ENCODE measurements at places on chromosomes 3 and 15.

GRCh38 chr3:53996141-53996874 is 104.6 kb upstream of the SELENOK start:
- DNase-seq: no peak

DNA sequence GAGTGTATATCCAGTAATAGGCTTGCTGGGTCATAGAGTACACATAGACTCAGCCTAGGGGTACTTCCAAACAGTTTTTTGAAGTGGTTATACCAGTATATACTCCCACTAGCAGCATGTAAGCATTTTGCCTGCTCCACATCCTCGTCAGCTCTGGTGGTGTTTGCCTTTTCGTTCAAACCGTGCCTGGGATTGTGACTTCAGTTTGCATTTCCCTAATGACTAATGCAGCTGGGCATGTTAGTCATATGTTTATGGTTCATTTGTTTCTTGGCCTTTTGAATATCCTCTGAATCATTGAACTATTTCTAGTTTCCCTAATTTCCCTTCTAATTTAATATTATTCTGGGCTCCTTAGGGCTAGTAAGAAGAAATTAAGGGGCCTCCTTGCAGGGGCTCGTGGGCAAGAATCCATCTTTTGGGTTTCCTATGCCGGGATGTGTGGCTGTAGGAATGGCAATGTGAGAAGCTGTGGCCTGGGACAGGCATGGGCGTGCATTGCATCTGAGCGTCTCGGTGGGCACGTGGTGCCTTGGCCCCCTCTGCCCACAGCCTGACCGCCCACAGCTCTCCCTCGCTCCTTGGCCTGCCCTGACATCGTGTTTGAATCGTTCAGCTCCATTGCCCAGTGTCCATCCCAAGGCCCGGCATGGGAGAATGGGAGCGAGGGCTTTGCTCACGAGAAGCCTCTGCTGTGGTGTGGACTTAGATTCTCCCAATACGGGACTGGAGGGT is 26.4 kb downstream of the FAH start:
- no peak for DNase-seq

DNA sequence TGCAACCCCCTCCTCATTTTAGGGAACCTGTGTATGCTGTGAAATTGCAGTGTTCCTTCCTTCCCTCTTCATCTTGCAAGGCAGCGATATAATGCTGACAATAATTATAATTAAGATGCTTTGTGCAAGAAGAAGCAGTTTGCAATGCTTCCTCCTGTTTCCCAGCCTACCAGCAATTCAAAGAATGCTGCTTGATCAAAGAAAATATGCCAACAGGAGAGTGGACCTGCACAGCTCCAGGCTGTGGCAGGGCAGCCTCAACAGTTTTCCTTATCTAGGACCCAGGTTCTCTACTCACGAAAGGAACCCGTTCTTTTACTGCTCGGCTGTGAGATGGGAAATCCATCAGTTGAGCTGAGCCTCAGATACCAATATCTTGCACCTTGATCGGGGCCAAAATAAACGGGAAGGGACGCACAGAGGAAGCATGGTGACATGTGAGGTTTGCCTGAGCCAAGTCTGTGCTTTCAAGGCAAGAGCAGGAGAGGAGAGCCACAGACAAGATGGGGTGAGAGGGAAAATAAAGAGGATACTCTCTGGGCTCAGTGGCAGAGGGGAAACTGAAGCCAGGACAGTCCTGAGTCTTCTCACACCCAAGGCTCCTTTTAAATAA is 22.6 kb upstream of the LRTM1 start:
- DNase-seq: no peak

GRCh38 chr3:142663865-142664264 is 60.0 kb upstream of the TRPC1 start:
- DNase-seq: no peak

GRCh38 chr15:31402511-31403056 is 75.9 kb downstream of the KLF13 start:
- DNase-seq: no peak

All from iPS DF 19.7 (cell line).